ENCODE measurements at places on chromosomes 7 and 10.

DNA sequence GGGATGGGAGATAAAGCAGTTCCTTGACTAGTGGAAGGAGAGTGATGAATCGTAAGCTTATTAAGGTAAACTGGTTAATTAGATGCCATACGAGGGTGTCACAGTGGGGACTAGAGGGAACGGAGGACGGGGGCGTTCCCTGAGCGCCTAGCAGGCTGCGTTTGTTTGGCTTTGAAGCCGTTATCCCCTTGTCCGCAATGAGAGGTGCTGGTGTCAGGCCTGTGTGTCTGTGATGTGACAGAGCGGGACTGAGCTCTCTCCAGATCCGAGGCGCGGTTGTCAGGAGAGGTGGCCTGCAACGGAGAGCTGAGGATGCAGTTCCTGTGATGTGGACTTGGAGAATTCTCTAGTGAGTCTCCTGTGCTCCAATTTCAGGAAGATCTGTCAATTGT, 60.0 kb upstream of the PRPS1L1 start:
- no peak for DNase-seq

- no peak for DNase-seq
These were observed 26.4 kb upstream of the KLF6 start for GRCh38 chr10:3811291-3811870.

DNA sequence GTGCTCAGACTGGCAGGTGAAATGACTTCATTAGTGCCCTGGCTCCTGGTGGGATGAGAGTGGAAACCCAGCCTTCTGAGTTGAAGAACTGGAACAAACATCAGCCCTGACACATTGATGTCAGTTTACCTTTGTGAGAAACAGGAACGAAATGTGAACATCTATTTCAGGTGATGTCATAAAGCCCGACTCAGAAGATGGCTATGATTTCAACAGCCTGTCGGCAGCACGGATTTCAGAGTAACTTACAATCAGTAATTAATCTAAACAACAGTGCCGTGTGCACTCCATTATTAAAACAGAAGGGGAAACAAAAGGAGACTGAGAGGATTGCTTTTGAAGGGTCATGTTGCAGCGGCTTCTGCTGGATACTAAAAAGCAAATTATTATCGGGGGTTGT, 243.2 kb downstream of the FRMD4A start:
- no peak for DNase-seq

DNA sequence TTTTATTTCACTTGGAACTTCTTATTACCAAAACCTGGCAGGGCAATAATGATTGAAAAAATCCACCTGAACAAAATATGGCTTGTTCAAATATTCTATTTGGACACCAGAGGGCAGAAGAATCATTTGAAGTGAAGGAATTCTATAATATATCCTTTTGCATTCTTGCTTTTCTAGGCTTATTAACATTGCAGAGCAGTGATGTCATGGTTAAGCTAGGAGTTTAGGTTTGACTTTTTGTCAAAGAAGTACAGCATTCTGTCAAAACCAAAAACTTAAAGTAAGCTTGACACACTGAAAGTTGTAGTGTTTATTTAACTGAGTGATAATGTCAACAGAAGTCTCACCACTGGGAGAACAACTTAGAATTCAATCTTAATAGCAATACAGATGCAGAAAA, 156.0 kb downstream of the SEMA3D start:
- peak; percentile 9 for DNase-seq
